ENCODE measurements at places on chromosomes 2 and 18. TPM values are rescaled to one million over a fixed set of nuclear protein-coding genes. Genes with fewer than 3 reads are reported as not detected.

- DNase-seq = no peak
These were observed 85.3 kb downstream of the SDC1 start for GRCh38 chr2:20139407-20140172.

The MC2R gene
- not detected for total RNA-seq

DNA sequence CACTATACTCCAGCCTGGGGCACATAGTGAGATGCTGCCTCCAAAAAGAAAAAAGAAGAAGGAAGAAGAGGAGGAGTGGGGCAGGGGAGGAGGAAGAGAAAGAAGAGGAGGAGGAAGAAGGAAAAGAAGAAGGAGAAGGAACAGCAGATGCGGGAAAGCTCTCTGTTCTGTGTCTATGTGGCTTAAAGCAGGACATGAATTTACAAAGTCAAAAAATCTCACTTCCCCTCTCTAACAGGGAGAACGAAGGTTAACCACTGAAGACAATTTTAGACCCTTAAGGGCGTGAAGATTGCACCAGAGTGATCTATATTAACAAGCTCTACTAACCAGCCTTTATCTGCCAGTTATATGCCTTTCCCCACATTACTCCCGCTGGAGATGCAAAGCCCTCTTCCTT lies 258.9 kb downstream of the METTL4 start:
- DNase-seq = no peak

The SGPP2 gene
- 2.3 TPM for total RNA-seq

DNA sequence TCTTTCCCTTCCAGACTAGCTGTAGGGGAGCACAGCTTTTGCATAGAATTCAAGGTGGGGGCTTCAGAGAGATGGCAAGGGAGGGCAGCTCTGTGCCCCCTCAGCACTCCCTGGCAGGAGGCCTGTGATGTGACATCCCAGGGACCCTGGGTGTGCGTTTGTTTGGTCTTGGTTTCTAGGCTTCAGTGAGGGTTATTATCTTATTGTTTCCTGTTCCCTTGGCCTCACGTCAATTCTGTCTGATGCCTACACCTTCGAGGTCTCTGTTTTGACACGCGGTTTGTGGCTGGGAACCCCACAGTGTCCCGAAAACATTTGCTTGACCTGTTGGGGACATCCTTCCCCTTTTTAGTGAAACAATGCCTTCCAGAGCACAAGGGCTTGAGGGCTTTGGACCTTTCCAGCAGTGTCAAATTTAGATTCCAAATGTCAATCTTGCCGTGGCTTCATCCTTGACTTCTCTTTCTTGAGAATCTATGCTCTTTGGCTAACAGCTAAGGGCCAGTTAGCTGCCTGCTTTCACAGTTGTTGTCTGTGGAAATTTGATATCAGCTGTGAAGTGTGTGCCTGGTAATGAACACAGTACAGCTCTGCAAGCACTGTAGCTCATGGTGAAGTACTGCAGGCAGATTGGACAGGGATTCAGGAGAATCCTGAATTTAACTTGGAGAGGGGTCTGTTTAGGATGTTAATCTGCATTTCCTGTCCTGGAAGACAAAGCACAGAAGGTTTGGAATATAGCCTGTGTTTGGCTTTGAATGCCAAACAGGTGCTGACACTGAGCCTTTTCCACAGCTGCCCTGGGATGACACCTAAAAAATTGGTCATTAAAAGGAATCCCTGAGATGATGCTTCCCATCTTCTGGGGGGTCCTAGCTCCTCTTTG lies 108.2 kb upstream of the CXCR4 start:
- DNase-seq = peak; percentile 86

DNA sequence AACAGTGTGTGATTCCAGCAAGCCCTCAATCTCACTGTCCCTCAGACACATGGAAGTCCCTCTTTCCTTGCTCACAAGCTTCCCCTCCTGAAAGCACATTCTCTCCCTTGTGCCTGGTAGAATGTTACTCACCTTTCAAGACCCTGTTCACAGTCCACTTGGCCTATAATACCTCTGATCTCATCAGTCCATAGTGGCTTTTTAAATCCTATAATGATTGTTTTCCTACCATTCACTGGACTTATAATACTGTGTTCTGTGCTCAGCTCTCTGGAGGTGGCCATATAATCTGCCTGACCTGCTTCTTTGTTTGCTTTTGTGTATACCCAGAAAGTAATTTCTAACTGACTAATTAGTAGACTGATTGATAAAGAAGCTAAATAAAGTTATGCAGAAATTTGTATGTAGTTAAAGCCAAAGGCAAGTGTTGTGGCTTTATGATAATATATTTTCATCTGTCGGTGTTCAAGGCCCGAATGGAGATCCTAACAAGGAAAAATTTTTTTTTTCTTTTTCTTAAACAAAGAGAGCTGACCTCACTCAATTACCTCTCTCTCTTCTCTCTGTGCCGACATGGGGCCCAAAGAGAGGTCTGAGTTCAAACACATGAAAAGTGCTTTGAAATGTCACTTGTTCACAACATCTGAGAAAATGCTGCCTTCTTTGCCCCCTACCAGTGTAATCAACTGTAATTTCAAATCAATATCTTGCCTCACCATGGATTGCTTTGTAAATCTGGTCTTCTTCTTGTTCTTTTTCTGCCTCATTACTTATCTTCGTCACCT lies 1033.0 kb upstream of the PIK3C3 start:
- DNase-seq = no peak

DNA sequence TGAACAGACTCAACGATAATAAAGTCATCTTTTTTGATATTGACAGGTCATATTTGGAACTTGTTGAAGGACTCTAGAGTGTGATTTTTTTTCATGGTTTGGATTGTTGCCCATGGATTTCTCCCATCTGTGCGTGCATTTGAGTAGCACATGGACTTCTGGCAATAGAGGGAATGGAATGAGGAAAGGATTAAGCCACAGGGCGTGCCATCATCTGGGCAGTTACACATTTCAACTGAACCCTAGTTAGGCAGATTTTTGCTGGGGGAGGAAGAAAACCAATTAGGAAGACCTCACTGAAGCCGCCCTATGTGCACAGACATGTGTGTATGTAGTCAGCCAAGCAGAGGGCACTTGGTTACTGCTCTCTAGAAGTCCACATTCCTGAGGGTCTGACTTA lies 72.6 kb downstream of the TPGS2 start:
- peak; percentile 58 for DNase-seq

DNA sequence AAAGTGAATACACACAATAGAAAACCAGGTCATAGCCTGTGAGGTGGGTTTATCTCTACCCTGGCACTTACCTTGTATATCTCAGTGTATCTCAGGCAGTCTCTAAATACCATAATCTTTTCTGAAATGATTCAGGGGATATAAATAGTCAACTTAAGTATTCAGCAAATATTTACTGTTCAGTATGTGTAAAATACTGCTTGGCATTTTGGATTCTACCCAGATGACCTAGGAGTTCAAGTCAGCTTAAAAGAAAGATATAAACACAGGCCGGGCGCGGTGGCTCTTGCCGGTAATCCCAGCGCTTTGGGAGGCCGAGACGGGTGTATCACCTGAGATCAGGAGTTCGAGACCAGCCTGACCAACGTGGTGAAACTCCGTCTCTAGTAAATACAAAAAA lies 23.8 kb downstream of the GRHL1 start:
- DNase-seq = no peak

The SMYD1 gene
- 308 TPM for total RNA-seq

DNA sequence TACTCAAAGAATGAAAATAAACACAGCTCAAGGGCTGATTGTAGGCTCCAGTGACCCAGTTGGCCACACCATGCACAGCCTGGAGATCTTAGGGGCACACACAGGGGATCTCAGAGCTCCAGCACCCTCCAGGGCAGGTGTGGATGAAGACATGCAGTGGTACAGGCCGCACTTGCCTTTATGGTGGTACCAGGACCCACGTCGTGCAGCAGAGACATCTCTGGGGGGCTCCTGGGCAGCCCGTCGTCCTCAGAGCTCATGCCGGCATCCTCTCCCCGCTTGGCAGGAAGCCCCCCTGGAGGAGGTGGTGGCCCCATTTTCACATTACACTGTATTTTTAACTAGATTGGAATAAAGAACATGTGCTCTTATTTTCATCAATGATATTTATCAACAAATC lies 101.2 kb upstream of the MGAT4A start:
- no peak for DNase-seq

The WDR7 gene
- 34.7 TPM for total RNA-seq

GRCh38 chr2:177395351-177396065 lies 2.9 kb downstream of the AGPS start:
- no peak for DNase-seq

- DNase-seq = no peak
These were observed 95.6 kb upstream of the ASAP2 start for GRCh38 chr2:9110893-9111569.

The ATRAID gene
- total RNA-seq = 114 TPM

GRCh38 chr2:26182441-26182840 lies 9.6 kb downstream of the GAREM2 start:
- DNase-seq = no peak

DNA sequence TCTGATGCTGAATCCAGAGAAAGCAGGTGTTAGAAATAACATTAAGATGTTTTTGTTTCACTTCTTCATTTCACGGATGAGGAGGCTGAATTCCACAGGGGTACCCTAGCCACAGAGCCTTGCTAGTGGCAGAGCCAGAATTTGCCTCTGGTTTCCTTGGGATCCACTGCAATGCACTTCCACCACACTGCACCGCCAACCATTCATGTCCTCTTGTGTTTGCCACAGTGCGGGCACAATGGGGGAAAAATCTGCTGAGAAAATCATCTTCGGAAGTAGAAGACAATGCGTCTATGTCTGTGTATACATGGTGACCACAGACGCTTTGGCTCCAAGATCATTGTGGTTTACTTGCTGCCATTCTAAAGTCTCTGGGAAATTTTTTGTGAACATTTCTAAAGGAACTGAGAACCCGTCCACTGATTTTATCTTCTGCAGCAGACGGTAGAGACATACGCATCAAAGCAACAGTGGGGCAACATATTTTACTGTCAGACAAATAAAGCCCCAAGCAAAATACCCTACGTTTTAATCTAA lies 14.9 kb downstream of the ICOS start:
- DNase-seq = no peak

The CTNNA2 gene
- 0.92 TPM for total RNA-seq

GRCh38 chr2:40653829-40654228 lies 201.9 kb upstream of the SLC8A1 start:
- no peak for DNase-seq

GRCh38 chr2:239008004-239008403 lies 160.1 kb downstream of the TWIST2 start:
- no peak for DNase-seq

- peak; percentile 18 for DNase-seq
These were observed 8.4 kb upstream of the SATB2 start for GRCh38 chr2:199465988-199466691.

The DTNA gene
- 105 TPM for total RNA-seq

The PJVK gene
- total RNA-seq = 2.8 TPM

DNA sequence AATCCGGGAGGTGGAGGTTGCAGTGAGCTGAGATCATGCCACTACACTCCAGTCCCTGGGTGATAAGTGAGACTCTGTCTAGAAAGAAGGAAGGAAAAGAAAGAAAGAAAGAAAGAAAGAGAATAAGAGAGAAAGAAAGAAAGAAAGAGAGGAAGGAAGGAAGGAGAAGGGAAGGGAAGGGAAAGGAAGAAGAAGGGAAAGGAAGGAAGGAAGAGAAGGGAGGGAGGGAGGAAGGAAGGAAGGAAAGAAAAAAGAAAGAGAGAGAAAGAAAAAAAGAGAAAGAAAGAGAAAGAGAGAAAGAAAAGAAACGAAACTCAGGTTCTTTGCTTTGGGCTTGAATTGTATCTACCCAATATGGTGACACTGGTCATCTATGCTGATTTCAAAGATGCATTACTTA lies 102.3 kb upstream of the GATA6 start:
- DNase-seq = no peak

GRCh38 chr2:224611938-224612337 lies 26.8 kb upstream of the CUL3 start:
- no peak for DNase-seq

The CIB4 gene
- not detected for total RNA-seq

- DNase-seq = no peak
These were observed 94.2 kb downstream of the SLC8A1 start for GRCh38 chr2:40357667-40358066.

DNA sequence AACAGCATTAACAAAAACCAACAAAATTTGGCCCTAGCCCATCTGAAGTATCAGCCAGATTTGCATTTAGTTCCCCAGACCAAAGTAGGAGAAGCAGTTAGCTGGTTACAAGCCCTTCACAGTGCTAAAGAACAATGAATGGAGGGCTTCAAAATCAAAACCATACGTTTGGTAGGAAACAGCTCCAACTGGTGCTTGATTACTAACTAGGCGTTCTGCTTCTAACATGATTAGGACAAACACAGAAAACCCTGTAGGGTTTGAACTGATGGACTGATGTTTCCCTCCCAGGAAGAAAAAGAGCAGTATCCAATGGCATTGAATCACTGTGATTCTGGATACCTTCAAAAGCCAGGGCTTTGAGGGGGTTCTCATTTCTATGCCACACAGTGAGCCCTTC lies 20.5 kb upstream of the STAT4 start:
- peak; percentile 41 for DNase-seq

DNA sequence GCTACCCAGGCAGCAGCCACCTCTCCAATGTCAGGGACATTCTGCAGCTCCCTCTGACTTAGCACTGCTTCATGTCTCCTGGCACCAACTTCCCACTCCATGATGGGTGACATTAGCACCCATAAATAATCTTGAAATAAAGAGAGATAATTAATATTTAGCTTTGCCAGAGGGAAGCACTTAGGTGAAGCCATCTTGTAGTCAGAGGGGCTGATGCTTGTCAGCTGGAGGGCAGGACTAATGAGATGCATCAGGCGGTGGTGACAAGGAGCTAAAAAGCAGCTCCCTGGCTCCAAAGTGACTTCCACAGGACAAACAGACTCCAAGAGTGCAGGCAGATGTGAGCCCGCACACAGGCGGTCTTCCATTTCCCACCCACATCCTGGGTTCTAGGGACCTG lies 153.0 kb upstream of the ID2 start:
- DNase-seq = no peak

GRCh38 chr2:233006648-233007047 lies 6.4 kb downstream of the NGEF start:
- DNase-seq = no peak

The PLGLB1 gene
- total RNA-seq = 12.5 TPM

GRCh38 chr2:109387778-109388469 lies 225.8 kb downstream of the SEPTIN10 start:
- no peak for DNase-seq

- no peak for DNase-seq
These were observed 341.6 kb upstream of the CDH7 start for GRCh38 chr18:65409261-65409660.

- no peak for DNase-seq
These were observed 92.7 kb downstream of the NCKAP5 start for GRCh38 chr2:133475610-133476009.

DNA sequence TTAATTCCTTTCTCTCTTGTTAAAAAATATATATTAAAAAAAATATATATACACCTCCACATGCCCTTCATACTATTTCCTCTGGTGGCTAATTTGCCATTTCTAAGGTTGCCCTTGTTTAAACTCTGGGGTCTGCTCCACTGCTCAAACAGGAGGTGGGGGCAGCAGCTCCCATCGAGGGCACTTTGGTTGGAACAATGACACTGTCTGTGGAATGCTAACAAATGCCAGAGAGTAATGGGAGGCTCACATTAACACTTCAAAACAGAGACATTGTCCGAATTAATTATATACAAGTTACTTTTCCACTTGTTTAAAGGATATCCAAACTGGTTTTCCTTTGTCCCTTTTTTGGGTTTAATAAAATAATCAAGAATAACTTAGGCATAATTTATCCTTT lies 58.8 kb upstream of the CD302 start:
- DNase-seq = no peak

- peak; percentile 83 for DNase-seq
These were observed 30.4 kb downstream of the SRSF7 start for GRCh38 chr2:38720613-38721241.

Data from tongue (tissue), 3 donors.